ENCODE measurements at places on chromosomes 4 and X.

GRCh38 chrX:104430742-104431119 is 135.3 kb upstream of the IL1RAPL2 start:
- no peak for DNase-seq

- no peak for DNase-seq
These were observed 737.1 kb downstream of the FAT4 start for GRCh38 chr4:126051689-126052424.

GRCh38 chr4:52957835-52958631 is 95.9 kb downstream of the RASL11B start:
- DNase-seq: no peak

GRCh38 chr4:17688011-17688441 is 73.6 kb downstream of the MED28 start:
- DNase-seq: no peak

DNA sequence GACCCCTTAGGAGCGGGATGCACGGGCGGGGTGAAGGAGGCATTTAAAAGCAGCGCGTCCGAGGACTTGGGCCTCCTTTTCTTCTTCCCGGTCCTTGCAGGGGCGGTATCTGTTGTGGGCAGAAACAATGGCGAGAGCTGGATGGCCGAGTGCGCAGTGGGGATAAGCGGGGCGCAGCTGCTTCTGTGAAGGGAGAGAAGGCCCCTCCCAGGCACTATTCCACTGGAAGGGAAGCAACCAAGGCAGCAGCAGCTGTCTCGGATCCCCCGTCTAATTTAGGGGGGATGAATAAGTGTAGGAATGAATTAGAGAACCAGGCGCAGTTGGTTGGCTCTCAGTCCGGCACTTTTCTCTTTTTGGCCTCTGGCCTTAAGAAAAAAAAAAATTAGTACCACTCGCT is 995 bp downstream of the SMARCA5 start:
- no peak for DNase-seq

DNA sequence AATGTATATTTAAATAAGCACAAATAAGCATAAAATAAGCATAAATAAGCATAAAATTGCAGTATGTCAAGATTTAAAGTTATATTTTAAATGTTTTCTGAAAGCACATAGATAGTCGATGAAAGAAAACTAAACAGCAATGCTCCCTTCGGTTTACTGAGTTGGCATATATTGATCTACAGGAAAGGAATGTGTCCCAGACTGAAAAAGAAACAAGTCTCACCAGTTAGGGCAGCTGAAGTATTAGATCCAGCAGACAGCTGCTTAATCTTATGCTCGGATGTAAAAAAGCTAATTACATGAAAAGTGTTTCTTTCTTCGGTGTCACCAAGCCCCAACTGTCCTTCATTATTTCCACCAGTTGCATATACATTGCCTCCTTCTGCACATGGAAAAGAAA is 8.7 kb downstream of the RPGR start:
- DNase-seq: no peak

DNA sequence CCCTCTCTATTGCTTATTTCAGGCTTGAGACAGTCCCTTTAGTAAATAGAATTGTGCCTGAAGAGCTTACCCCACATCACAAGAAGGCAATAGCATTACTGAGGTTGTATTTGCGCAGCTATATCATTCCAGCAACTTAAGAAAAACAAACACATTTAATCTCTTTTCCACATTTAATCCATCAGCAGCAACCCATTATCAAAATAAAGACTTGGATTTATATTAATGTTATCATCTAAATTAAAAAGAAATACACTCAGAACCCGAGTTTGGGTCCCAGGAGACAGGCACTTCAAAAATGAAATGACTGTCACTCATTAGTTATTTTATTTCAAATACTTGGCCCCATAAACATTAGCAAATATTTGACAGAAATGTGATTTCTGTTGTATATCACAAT is 10.4 kb downstream of the TFDP3 start:
- DNase-seq: no peak

DNA sequence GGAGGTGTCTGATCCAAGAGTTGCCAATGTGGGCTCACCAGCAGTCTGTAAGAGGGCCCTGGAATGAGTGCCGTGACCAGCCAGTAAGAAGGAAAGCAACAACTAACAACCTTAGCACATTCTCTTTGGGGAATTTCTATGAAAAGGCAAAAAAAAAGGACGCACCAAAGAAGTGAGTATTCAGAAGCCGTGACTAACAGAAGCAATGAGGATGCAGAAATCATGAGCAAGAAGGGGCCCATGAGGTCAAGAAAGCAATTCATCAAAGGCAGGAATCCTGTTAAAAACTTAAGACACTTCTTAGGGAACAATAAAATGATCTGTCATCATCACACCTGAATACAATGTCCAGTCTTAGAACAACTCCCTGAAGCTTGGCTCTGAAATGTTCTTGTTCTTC is 260.5 kb downstream of the RAPGEF2 start:
- DNase-seq: no peak

DNA sequence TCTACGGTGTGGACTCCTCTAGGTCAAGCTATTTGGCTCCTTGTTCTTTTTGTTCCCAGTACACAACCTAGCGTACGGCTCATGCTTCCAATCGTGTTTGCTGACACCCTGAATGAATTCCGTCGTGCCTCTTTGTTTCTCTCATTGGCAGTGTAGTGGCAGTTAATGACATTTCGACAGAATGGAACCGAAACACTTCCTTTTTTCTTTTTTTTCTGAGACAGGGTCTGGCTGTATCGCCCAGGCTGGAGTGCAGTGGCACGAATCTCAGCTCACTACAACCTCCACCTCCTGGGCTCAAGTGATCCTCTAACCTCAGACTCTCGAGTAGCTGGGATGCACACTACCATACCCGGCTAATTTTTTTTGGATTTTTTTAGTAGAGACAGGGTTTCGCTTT is 113.3 kb upstream of the ATP6AP2 start:
- DNase-seq: no peak

DNA sequence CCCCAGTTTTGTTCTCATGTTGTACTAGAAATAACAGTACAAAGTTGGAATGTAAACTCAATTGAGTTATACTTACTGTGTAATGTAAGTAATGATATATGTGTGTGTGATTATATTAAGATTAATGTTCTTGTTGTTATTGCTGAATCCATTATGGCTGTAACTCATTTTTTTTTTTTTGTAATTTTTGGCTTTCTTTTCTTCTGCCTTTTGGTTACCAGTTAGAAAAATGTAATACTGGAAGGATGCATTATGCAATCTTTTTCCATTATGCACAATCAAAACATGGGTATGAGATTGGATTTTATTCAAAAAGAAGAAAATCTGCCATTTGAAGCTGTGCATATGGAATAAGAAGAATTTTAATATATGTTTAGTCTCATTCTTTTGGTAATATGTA is 34.0 kb downstream of the BANK1 start:
- no peak for DNase-seq

DNA sequence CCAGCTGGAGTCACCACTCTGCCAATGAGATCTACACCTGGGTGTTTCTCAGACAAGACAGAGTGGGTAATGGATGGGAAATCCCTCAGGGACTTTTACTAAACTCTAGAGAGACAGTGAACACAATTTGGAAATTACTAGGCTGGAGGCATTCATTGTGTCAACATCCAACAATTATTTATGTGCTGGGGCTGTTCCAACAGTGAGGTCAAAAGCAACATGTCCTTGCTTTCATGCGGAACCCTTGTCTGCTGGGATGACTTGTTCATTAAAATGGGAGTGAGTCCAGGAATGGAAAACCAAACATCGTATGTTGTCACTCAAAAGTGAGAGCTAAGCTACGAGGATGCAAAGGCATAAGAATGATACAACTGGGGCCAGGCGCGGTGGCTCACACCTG is 54.0 kb downstream of the DRD5 start:
- no peak for DNase-seq

DNA sequence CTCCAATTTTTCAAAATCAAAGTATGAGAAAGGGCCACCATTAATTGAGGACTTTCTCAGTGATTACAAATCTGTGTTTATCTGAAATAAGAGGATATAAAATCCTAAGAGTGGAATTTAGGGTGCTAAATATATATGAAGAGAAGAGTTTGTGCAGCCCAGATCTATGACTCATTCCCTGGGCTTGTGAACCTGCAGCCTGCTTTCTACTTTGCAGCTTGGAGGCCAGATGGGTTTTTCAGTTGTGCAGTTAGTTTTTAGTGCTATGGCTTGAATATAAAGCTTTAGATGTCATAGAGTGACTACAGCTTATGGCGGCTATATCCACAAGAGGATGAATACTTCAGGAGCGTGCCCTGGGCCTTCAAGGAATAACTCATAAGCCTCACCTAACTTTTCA is 1391.1 kb downstream of the FSTL5 start:
- no peak for DNase-seq

GRCh38 chr4:148376151-148376550 is 66.1 kb downstream of the NR3C2 start:
- no peak for DNase-seq

GRCh38 chrX:86887341-86887740 is 630.3 kb upstream of the KLHL4 start:
- no peak for DNase-seq

DNA sequence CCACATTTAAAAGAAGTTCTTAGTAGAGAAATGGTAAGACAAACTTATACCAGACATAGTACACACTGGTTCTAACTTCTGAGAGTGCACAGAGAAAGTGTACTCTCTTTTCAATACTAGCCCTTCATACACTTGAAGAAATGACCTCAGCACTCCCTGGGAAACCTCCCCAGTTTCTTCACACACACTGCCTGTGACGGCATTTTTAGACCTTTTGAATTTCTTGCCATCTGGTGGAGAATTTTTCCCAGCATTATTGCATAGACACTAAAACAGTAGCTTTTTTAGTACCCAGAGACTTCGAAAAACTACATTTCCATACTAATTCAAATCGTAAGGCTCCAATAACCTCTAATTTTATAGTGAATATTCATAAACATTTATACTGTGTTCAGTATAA is 341.6 kb upstream of the MAOA start:
- no peak for DNase-seq

GRCh38 chr4:152983221-152983620 is 47.1 kb downstream of the FHDC1 start:
- no peak for DNase-seq

DNA sequence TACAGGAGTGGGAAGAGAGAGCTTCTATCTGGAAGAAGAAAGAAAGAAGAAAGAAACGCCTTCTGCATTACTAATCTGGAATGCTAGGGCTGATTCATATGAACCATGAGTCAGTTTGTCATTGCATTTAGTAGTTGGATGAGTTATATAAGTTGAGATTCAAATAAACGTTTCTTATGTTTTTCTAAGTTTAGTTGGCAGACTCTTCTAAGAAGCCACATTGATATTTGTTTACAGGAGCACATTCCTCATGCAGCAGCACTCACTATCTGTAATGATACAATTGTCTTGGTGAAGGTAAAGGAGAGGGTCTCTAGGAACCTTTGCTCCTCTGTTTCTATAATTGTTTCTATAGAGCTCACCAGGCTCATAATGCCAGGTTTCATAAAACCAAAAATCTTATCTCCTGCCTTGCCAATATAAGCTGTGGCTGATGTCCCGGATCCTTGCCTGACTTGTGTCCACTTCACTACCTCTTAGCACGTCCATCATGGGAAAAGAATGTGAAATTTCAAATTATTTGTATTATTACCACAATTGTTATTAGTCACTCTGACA is 39.5 kb downstream of the HOPX start:
- DNase-seq: no peak

DNA sequence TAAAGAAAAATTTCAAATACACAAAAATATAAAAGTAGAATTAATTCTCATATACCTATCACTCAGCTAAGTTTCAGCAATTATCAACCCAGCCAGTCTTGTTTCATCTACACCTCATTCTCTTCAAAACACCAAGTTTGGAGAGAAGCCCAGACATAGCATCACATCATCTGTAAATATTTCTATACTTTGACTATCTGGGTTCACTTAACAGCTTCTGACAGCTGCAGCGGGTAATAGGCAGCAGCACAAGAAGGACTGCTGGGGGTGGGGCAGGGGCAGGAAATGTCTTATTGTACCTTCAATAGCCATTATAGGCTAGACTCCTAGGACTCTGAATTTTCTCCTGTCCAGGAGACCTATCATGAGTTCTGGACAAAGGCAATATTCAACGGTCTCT is 54.1 kb downstream of the PHF8 start:
- DNase-seq: no peak

GRCh38 chrX:33447285-33447684 is 235.9 kb upstream of the DMD start:
- no peak for DNase-seq

DNA sequence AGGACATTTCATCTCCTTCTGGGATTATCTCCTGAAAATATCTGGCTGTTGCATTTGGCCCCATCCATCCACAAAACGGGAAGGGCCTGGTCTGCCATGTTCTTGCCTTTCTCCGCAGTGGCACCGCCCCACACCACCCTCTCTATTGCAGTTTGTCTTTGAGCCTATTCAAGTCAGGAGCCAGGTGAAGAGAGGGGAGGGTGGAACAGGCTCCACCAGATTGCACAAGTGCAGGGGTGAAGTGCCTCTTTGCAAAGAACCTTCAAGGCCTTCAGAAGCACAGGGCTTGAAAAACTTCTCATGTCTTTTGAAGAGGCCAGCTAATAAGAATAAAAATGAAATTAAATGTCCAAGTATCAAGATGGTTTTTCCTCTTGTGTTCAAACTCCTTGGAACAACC is 28.7 kb downstream of the RS1 start:
- no peak for DNase-seq

DNA sequence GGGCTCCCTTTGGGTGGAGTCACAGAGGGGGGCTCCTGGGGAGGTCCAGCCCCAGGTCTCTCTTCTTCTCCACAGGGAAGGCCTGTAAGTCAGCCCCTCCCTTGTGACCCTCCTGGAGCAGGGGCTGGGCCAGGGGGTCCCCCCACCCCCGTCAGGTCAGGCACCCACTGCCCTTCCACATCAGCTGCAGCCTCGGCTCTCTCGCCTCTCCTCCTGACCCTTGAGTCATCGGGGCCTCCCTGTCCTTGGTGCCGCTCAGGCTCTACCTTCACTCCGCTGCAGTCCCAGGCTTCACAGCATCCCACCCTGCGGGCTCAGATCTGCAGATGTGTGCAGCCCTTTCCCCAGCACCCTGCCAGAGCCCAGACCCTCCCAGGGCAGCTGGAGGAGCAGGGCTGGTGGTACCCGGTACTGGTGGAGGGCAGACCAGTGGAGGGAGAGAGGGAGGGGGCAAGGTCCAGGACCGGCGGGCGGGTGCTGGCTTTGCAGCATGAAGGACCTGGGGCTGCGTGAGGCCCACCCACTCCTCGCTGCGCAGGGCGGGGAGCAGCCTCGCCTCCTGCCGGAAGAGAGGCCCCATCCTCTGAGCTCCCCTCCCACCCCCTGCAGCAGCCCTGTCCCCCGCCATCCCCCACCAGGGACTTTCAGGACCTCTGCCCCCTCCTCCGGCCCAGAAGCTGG is 117.1 kb downstream of the FAM53A start:
- no peak for DNase-seq

Measured in cortex of kidney (tissue), 1 donor.